ENCODE measurements at places on chromosomes 1 and 21. TPM values are rescaled to one million over a fixed set of nuclear protein-coding genes. Genes with fewer than 3 reads are reported as not detected.

DNA sequence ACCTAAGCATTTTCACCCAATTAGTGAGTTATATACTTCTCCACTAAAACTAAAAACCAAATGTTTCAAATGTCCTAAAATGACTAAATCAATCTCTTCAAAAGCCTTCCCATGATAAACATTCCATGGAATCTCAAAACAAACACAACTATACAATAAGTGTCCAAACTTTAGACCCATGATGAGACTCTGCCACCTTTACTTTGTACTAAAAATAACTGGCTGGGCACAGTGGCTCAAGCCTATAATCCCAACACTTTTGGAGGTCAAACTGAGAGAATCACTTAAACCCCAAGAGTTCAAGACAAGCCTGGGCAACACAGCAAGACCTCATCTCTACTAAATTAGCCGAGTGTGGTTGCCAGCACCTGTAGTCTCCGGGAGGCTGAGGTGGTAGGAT lies 87.4 kb downstream of the EIF4G3 start:
- H3K4me3 ChIP-seq = no peak overlapping the region
- peaks cover 32% of the 10 kb centered on the region for H3K36me3 ChIP-seq
- H3K4me1 ChIP-seq = peaks cover 13% of the 10 kb centered on the region
- no peak for DNase-seq
- no peak overlapping the region for H3K27ac ChIP-seq

The OR14K1 gene
- not detected for total RNA-seq

- no peaks in the 10 kb centered on the region for H3K27me3 ChIP-seq
- H3K36me3 ChIP-seq = no peaks in the 10 kb centered on the region
- H3K27ac ChIP-seq = no peak overlapping the region
- DNase-seq = no peak
- peaks cover under 1% of the 10 kb centered on the region for H3K4me1 ChIP-seq
These were observed 88.4 kb upstream of the TMPRSS2 start for GRCh38 chr21:41596241-41596925.

The WDR64 gene
- not detected for total RNA-seq

The TAS1R1 gene
- total RNA-seq = not detected

DNA sequence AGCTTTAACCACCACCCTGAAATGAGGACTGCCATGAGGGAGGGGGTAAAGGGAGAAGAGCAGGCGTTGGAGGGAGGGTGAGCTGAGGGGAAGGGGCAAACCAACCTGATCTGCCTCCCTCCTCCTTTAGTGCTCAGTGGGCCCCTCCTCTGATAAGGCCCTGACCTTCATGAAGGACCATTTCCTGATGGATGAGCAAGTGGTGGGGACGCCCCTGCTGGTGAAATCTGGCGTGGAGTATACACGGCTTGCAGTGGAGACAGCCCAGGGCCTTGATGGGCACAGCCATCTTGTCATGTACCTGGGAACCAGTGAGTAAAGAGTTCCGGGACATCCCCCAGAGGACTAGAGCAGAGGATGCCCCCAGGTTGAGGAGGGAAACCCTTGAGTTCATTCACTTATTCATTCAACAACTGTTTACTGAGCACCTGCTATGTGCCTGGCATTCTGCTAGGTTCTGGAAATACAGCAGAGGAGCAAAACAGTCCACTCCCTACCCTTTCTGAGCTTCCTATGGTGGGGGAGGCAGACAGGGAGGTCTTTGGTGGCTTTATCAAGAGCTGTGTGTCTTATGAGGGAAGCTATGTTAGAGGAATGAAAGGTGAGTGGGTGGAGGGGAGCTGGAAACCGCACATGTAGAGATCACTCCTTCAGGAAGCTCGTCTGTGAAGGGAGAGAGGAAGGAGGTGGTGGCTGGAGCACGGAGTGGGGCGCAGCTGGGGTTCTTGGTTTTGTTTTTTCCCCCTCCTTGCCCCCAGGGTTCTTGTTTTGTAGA lies 19.5 kb downstream of the SEMA4A start:
- no peak overlapping the region for H3K4me3 ChIP-seq
- H3K36me3 ChIP-seq = peaks cover 8% of the 10 kb centered on the region
- H3K27ac ChIP-seq = no peak overlapping the region
- no peak for DNase-seq

The MX1 gene
- 34.5 TPM for total RNA-seq

DNA sequence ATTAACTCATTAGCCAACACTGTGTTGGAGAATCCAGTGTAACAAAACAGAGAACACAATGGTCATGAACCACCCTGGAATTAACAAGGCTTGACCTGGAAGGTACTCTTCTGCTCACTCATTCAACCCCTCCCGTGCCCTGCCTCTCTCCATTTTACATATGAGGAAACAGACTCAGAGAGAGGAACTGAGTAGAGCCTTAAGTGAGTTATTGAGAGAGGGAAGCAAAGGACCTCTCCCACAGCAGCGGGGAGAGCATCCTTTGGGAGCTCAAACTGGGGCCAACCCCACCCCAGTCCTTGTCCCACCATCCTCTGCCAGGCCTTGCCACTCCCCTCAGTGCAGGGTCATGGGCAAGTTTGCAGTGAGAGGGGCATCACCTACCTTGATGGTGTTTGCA lies 1.4 kb downstream of the S100A12 start:
- DNase-seq = no peak
- peaks cover 18% of the 10 kb centered on the region for H3K4me1 ChIP-seq
- H3K27ac ChIP-seq = peak overlapping the region; percentile 62

The PRMT2 gene
- total RNA-seq = 72.3 TPM

DNA sequence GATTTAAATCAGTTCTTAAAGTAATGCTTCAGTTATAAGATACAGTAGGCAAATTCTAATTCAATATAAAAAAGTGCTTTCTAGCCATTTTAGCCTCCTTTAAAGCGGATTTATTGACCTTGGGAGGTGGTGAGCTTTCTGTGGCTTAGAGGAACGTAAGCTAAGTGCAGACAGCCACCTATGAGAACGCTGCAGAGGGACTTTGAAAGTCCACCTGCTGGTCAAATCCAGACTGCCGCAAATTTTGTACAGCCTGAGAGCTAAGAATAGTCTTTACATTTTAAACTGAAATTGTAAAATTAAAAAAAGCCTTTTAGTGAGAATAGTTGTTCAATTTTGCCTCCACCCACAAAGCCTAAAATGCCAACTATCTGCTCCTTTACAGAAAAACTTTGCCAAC lies 67.0 kb upstream of the SSX2IP start:
- no peaks in the 10 kb centered on the region for H3K27me3 ChIP-seq
- H3K4me3 ChIP-seq = no peak overlapping the region
- H3K4me1 ChIP-seq = peaks cover 7% of the 10 kb centered on the region
- H3K36me3 ChIP-seq = no peaks in the 10 kb centered on the region

DNA sequence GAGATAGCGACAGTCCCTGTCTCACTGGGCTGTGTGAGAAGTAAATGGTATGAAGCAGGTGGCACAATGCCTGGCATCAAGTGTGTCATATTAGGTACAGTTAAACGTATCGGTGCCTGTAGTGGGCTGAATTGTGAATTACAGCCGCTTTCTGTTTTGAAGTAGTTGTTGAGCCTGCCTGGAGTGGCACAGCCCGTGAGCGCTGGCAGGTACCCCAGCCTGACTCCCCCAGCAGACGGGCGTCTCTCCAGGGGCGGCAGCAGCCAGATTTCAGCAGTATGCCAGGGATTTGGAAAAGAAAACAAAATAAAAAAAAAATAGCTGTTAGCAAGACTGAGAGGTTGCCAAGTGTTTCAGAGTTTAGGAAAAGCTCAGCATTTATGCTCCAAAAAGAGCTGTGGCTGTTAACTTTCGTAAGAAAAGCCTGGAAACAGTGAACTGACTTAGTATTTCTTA lies 26.6 kb upstream of the GPR153 start:
- DNase-seq = no peak
- peaks cover 12% of the 10 kb centered on the region for H3K36me3 ChIP-seq
- peak overlapping the region; percentile 1 for H3K27ac ChIP-seq
- peaks cover 3% of the 10 kb centered on the region for H3K4me1 ChIP-seq

DNA sequence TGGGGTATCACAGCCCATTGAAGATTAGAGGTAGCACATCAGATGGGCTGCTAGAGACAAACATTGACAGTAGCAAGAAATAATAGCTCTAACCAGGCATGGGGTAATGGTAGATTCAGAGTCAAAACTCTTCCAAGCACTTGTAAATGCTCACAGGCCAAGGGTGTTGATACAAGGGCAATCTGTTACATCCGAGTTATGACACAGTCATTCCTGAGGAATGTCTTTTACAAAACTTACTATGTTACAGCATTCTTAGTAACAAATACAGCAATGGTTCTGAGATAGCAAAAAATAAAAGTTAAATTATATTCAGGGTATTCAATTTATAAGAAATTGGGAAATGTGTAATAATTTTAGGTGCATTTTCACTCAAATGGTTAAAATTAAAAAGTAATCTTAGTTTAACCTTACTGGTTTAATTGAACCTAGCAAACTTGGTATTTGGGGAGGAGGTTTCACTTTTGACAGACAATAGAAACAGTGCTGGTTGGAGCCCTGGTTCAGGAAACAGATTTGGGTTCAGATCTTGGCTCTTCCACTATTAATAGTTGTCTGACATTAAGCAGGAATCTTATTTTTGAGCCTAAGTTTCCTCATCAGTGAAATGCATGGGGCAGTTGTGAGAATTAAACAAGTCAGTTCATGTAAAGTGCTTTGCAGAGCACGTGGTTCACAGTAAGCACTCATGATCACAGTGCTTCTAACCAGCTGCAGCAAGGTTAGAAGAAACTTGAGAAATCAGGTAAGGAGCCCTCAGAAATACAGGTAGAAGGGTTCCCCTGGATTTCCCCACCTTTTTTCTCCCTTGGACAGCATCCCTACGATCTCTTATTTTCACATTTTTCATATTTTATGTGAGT lies 4.4 kb downstream of the ST3GAL3 start:
- peaks cover 35% of the 10 kb centered on the region for H3K4me1 ChIP-seq
- no peaks in the 10 kb centered on the region for H3K27me3 ChIP-seq
- DNase-seq = no peak
- no peak overlapping the region for H3K4me3 ChIP-seq

The RPE65 gene
- not detected for total RNA-seq

The CD1D gene
- total RNA-seq = not detected

- DNase-seq = no peak
- H3K27me3 ChIP-seq = no peaks in the 10 kb centered on the region
These were observed 688.4 kb downstream of the USP25 start for GRCh38 chr21:16418226-16418625.
